Activated naive CD8-positive, alpha-beta T cell treated with anti-CD3 and anti-CD28 coated beads for 36 hours (primary cell): ENCODE measurements at places on chromosomes 5 and 9. TPM values are rescaled to one million over a fixed set of nuclear protein-coding genes. Genes with fewer than 3 reads are reported as not detected.

Gene KYAT1
- 7.4 TPM for total RNA-seq

Gene GAS1
- 0.08 TPM for total RNA-seq

Gene RAD23B
- total RNA-seq = 142 TPM

GRCh38 chr5:148842161-148842560, 15.8 kb downstream of the ADRB2 start:
- no peak for DNase-seq

GRCh38 chr5:142803428-142804125, 33.4 kb downstream of the ARHGAP26 start:
- DNase-seq = no peak

DNA sequence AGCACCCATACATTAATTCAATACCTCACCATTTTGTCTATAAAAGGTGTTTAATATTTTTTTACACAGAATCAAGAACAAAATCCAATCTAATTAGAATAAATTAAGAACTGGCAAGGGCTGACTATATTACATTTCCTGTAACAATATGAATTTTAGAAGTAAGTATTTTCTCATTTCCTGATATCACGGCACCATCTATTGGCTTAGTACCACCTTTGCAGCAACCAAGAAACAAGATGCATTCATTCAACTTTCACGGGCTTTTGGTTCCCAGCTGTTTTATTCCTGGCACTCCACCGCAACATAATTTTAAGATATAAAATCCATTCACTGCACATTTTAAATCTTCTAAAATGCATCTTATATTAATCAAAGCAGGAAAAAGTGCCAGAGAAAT, 20.6 kb downstream of the PSMB7 start:
- DNase-seq = no peak

DNA sequence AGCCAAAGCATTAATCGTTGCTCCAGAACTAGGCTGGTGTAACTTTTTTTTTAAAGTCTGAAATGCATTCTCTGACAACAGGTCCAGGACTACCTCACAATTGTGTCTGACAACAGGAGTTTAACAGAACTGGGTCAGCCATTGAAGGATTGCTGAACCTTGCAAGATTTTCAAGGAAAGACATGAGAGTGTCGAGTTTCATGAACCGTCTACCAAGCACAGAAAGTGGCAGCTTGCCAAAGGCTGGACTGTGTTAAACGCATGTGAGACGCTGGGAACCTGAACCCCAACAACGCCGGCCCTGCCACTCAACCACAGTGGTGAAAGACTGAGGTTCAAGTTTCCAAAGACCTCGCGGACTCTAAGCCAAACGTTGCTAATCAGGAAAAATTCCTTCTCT, 79.1 kb downstream of the LHFPL2 start:
- DNase-seq = no peak

DNA sequence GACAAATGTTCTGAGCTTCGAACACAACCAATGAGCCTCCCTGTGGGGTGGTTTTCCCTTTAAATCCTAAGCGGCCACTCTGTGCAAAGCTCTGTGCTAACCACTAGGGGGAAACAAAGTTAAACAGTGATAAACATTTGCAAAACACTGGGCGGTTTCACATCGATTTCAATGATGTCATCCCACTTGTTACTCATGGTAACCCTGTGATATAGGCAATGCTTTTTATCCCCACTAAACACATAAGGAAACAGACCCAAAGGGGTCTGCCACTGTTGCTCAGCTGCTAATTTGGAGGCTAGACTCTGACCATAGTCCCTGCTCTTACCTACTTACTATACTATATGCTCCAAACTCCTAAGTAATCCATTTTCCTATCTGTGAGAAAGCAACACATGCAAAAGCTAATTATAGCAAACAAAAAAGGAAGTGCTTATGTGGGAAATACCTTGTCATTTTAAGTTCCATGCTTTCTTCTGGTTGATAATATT, 57.3 kb downstream of the PTPN3 start:
- DNase-seq = peak; percentile 41

DNA sequence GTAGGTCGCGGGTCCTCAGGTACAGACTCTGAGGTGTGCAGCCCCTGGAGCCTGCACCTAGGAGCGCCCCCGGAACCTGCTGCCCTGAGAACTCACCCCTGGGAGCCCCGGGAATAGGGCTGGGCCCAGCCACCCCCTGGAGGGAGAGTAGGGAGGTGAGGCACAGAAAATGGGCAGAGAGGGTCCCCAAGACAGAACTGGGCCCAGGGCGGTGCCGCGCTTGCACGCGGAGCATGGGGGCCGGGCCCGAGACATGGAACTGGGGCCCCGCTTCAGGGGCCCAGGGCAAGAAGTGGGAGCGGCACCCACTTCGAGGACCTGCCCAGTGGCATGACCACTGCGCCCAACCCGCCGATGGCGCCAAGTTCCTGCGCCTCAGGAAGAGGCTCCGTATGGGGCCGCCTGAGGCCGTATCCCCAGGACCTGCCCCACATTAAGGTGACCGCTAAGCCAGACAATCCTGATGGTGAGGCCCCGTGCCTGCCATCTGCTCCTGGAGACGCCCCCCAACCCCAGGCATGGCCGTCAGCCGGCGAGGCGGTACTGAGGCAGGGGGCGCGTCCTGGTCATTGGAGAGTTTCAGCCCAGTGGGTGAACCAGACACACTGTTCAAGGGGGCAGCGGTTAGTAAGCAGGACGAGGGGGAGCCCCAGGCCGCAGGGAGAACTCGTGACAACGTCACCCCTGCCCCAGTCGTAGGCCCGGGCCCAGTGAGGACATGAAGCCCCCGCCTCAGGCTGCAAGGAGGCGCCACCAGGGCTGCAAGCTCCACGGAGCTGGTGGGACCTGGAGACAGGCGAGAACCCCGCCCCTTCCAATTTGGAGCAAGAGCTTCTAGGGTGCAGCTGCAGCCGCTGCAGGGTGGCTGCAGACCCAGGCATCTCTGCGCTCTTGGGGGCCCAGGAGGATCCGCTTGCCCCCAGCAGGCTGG, 89.5 kb upstream of the PUM3 start:
- no peak for DNase-seq
